Activated T-helper 1 cell treated with Interleukin-2 at 50 U/mL for 16 hours (primary cell): ENCODE measurements at places on chromosomes 3 and 15.

GRCh38 chr3:171383206-171384018 lies 76.8 kb downstream of the TNIK start:
- DNase-seq: no peak

DNA sequence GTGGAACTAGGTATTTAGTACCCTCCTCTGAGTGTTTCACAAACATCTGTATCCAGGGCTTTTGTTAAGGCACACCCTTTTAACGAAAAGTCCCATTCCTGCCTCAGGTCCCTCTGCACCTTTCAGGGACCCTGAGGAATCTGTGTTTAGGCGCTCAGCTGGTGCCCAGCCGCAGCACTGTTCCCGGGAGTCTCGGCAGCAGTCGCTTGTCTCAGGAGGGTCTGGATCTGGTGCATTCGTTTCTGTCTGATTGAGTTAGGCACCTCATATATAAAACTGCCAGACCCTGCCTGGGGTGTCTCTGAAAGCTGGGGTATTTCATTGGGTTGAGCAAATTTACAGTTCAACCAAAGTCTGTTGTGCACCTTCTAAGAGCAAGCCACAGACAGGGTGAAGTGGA lies 162.8 kb upstream of the TOPAZ1 start:
- no peak for DNase-seq

- no peak for DNase-seq
Observed at GRCh38 chr15:66855041-66855440, 153.0 kb downstream of the SMAD6 start.

GRCh38 chr3:158213461-158213860 lies 103.6 kb downstream of the RSRC1 start:
- DNase-seq: no peak

- DNase-seq: no peak
Observed at GRCh38 chr3:66478960-66479359, 21.9 kb downstream of the LRIG1 start.

GRCh38 chr3:55169161-55169560 lies 241.3 kb upstream of the LRTM1 start:
- DNase-seq: no peak

GRCh38 chr3:53709860-53710674 lies 136.2 kb downstream of the CHDH start:
- DNase-seq: peak; percentile 20

- no peak for DNase-seq
Observed at GRCh38 chr3:184337399-184337714, at the start of gene FAM131A. Gene FAM131A, plus strand, starts transcription at chr3:184337600. Its CDS starts 31 bp downstream, at chr3:184337631.

- no peak for DNase-seq
Observed at GRCh38 chr3:187130346-187131066, 8.8 kb downstream of the RPL39L start.

GRCh38 chr3:65534805-65535204 lies 503.9 kb downstream of the MAGI1 start:
- DNase-seq: no peak

- no peak for DNase-seq
Observed at GRCh38 chr15:53910236-53910849, 67.9 kb upstream of the UNC13C start.

- DNase-seq: no peak
Observed at GRCh38 chr15:81225161-81225671, 28.5 kb downstream of the IL16 start.

- DNase-seq: no peak
Observed at GRCh38 chr15:52532427-52532826, 3.7 kb upstream of the MYO5A start.

DNA sequence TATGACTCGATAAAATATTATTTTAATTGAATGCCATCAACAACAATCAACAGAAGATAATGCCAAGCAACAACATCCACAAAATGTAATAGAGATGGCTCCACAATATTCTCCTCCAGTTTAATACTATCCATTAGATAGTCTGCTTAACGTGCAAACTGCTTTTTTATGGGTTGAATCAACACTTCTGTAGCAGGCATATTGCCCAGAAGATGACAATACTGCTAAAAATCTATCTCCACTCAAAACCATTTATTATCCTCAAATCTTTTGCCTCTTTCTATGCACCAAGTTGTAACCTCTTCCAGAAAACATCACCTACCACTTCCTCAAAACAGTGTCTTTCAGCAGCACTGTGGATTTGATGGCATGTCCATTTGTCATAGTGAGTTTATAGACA lies 295.7 kb upstream of the LMCD1 start:
- DNase-seq: no peak

DNA sequence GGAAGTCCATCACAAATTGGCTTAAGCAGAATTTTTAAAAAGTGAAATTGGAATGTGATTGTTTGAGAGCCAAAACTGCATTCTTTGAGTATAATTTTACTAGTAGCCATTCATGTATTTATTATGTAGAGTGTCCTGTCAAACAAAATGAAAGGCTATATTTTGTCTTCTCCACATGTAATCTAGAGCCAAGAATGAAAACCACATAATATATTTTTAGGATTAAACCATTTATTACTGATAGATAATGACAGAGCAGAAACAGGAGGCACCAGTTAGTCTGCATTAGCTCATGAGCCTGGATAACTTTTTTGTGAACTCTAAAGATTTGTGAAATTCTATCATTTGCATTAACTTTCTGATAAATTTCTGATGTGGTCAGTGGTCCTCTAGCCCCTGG lies 130.2 kb downstream of the FILIP1L start:
- DNase-seq: no peak

DNA sequence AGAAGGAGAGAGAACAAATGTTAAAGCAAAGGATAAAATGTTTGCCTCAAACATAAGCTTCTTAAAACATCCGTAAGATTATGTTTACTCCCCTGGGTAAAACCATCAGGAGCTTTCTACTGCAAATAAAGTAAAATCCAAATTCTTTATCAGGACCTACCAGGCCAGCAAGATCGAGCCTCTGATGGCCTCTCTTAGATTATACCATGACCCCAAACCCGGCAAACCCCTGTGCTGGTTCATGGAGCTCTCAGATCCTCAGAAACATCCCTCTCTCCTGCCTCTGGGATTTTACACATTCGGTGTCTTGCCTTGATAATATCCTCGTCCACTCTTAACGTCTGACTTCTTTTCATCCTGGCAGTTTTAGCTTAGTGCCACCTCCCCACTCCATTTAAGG lies 7.5 kb upstream of the TARS3 start:
- no peak for DNase-seq

DNA sequence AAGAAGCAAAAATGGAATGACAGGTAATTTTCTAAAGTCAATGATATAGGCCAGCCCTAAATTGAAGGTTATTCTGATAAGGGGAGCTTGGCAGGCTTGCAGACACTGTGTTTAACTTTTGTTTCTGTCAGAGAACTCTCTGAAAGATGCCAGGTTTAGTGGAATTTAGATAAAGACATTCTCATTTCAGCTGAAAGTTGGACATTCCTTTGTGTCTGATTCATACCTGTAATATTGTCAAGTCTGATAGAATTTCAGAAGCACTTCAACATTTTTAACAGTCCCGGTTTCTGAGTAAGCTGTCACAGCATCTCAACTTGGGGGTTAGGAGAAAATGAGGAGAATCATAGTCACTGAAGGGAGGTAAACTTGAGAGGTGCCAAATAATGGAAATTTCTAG lies 84.0 kb downstream of the DIPK2A start:
- no peak for DNase-seq

GRCh38 chr15:26015516-26016075 lies 152.5 kb upstream of the ATP10A start:
- DNase-seq: no peak

- no peak for DNase-seq
Observed at GRCh38 chr15:70778258-70779076, 15.1 kb upstream of the UACA start.

DNA sequence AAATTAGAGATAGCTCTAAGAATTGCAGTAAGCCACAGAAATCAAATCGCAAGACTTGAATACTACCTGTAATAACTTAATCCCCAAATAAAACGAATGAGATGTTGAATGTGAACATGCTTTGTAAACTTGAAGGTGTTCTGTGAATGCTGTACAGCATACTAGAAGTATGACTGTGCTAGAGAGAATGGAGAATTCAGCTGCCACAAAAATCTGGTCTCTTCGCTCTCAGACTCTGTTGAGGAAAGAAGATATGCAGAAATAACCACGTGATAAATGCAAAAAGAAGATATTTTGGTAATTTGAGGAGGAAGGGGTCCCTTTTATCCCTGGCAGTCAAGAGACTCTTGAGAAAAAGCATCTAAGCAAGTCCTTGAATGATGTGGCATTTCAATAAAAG lies 37.3 kb downstream of the ZBTB38 start:
- DNase-seq: no peak

DNA sequence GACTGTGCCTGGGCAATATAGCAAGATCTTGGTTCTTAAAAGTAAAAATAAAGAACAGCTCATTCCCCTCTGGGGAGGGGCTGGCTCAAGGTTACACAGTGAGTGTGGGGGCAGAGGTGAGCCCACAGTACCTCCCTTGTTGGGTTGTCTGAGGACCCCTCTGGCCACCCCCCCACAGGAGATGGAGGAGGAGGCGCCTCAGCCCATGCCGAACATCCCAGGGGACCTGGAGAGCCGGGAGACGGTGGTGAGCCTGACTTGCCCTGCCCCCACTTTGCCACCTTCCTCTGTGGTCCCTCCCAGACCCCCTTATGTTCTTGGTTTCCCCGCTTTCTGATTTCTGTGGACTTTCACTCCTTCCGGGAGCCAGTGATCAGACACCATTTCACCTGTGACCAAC lies 28.7 kb downstream of the NGRN start:
- no peak for DNase-seq

DNA sequence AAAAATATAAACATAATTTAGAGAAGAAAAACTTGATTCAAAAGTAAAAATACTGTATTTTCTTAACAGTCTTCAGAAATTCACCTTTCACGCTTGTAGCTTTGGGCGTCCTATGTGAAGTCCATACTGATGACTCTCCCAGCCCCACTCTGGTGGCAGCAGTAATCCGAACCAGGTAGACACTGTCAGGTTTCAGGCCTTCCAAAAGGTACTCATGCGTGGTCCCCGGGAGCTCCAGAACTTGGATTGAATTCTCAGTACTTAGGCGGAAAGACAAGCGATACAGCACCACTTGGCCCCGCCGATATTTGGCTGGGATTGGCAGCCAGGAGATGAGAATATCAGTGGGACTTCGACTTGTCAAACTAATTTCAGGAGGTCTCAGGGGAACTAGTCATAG lies 69.7 kb downstream of the PRTG start:
- no peak for DNase-seq
